ENCODE measurements at places on chromosomes 1 and 21.

DNA sequence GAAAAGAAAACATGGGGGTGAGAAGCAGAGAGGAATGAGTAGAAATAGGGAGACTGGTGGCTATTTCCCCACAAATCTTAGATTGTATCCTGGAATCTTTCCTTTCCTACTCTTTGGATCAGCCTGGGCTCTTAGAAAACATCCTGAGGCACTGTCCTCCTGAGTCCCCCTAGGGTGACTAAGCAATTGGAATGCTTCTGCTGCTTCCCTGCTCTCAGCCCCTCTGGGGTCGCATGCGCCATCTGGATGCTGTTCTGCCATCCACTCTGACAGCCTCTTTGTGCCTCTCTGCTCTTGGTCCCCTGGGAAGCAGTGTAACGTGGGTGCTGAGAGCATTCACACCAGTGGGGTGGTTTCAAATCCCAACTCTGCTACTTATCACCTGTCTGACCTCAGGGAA is 443.0 kb downstream of the SIPA1L2 start:
- no peak for DNase-seq

GRCh38 chr1:153366261-153366660 is 8.6 kb downstream of the S100A9 start:
- DNase-seq = no peak

DNA sequence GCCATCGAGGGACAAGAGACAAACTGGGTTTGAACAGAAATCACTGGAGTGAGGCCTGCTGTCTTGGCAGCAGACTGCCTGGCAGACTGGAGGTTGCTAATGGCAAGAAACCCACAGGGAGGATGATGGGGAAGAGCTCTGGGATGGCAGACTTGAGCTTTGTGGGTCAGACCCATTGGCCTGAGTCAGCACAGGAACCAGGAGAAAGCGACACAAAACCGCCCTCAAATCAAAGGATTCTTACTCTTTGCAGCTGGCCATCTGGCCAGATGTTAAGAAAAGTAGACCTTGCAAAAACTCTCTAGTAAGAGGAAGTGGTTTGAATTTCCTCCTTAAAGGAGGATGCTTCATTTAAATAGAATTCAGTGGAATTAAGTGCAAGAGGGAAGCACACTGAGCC is 195.2 kb upstream of the JUN start:
- DNase-seq = no peak

DNA sequence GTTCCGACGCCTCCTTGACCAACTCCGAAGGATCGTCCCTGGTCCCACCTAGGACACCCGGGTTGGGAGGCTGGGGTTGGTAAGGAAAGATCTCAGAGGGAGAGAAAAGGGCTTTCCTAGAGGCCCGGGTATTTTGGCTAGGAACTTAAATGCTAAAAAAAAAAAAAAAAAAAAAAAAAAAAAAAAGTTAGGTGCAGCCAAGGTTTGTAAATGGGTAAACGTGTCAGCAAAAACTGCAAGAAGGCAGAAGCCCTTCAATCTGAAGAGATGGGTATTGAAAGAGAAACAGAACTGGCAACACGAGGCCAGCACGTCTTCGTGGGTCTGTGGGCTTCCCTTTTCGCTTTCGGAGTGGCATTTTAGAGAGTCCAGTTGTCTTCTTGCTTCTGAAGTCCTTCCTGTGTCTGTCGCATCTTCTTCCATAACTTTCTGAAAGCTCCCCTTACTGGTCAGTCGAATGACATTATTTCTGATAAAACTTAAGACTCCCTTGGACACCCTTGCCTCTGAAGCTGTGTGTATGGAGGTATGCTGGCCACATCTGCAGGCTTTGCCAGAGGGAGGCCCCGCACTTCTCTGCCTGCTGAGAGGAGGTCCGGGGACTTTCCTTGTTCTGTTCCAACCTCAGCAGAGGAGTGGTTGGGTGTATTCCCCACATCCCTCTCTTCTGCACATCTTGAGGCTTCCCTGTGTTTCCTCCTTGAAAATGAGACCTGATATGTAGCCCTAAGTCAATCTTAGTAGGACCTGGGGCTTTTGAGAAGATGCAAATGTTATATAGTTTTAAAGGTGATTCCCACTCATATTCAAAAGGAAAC is 745 bp downstream of the RCSD1 start:
- DNase-seq = peak; percentile 53

- peak; percentile 68 for DNase-seq
These were observed 919 bp downstream of the MCL1 start for GRCh38 chr1:150578272-150579109.

Data from CD4-positive, alpha-beta T cell treated with Interleukin-17A for 1 hour (primary cell).